ENCODE measurements at places on chromosomes 2 and 18.

DNA sequence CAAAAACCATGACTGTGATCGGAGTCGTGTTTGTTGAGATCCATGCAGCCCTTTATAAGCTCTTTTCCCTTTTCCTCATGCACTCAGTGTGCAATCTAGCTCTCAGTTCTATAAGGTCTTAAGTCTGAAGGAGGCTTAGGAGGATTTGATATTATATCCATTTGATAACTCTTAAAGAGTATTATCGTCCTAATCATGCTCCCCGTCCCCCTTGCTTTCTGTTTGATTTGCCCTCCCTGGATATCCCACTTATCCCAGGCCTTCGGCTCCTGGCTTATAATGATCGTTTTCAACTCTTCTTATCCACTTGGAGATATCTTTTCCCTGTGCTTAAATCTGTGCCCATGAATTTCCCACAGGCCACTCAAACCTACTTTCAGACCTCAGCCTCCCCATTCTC is 1917.7 kb upstream of the PIK3C3 start:
- DNase-seq: no peak

DNA sequence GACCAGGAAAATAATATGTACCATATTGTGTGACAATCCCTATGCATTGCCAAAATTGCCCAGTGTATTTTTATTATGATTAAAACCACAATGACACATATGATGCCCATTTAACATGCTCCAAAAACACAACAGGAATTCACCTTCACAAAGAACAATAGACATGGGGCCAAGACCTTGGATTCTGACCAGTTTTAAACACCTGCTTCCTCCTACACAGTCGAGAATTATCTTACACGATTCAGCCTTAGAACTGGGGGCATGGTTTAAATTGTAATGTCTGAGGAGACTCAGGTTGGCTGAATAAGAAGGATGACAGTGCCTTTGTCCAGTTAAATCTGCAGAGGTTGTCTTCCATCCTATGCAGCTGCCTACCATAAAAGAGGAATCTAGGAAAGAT is 212.7 kb downstream of the PLCL1 start:
- no peak for DNase-seq

DNA sequence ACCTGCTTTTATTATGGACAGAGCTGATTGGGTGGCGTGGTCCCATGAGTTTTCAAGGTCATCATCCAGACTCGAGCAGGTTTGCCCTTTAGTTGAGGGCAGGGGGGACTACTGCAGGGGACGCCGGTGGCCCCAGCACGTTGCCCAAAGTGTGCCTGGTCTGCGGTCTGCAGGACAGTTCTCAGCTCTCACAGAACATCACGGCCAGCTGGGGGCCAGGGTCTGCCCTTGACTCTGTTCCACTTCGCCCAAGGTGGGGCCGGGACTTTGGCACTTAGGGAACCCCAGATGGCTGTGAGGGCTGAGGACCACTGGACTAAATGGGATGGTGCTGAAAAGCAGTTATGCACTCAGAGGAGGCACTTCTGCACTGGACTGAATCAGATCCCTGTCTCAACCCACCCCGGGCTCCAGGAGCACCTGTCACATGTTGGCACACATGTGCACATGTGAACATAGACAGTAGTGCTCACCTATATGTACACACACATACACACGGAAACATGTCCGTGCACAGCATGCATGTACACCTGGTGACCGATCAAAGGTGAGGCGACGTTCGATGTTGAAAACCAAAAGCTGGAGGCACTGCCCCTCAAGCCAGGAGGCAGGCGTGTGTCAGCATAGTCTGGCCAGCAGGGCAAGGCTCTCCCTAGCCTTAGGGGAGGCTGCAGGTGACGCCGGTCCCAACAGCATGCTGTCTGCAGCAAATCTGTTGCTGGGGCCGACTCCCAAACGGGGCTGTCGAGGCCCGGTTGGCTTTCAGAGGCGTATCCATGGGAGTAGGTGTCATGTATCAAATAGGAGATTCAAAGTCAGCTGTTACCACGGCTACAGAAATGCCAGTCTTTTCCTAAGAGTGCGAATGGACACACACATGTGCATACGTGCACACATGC is 10.2 kb downstream of the ANO7 start:
- DNase-seq: no peak

DNA sequence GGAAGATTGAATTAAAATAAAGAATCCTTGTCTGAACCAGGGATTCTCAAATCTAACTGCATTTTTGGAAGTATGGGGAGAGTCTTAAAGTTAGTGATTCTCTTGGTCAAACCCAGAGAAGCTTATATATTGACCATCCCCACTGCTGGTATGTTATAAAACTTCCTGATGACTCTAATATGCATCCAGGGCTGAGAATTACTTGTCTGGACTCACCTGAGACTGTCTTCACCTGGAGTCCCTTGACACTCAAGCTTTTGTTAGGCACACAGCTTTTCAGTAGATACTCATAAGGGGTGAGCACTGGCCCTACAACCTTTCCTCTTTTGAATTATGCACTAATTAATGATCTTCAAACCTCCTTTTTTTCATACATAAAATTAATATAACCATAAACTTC is 149.6 kb upstream of the GULP1 start:
- no peak for DNase-seq

Data from NCI-H774 (cell line).